Inflammatory macrophage treated with lipopolysaccharide for 1 hour (primary cell): ENCODE measurements at places on chromosomes 13 and 19.

DNA sequence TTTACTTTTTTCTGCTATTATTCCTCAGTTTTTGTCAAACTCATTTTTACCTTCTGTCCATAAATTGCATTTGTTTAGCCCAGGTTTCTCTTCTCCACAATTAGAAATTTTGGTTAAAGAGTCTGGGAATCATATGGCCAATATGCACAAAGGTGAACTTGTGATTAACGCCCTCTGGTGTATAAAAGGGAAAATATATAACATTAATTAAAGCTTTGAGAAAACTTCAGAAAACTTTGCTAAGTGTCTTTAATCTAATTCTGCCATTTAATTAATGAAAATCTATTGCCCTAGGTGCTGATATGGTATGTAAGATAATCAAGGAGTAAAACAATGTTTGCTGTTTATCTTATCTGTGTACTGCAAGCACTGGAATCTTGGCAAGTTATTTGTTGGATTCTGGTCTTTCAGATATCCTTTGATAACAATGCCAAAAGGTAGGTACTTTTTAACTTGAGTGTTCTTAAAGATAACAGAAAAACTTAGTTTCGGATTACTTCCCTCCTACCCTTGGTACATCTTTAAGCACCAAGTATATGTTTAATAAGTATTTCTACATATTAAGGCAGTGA, 402.6 kb downstream of the SUCLA2 start:
- peak; percentile 22 for DNase-seq

DNA sequence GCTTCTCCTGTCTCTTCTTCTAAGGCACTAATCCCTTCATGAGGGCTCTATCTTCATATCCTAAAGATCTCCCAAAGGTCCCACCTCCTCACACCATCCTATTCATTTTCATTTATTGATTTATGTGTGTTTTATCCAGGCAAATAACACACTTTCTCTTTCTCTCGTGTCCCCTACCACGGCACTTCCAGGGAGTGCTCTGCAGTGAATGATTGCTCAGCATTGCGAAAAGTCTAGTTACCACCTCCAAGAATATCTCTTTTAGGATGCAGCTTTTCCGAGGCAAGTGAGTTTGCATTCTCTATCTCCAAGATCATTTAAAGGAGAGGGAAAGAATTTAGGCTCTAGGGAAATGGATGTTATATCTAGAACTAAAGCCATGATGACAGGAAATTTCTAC, 101.7 kb downstream of the MIPEP start:
- no peak for DNase-seq

- peak; percentile 76 for DNase-seq
These were observed 19.4 kb downstream of the BRCA2 start for GRCh38 chr13:32334671-32335070.

DNA sequence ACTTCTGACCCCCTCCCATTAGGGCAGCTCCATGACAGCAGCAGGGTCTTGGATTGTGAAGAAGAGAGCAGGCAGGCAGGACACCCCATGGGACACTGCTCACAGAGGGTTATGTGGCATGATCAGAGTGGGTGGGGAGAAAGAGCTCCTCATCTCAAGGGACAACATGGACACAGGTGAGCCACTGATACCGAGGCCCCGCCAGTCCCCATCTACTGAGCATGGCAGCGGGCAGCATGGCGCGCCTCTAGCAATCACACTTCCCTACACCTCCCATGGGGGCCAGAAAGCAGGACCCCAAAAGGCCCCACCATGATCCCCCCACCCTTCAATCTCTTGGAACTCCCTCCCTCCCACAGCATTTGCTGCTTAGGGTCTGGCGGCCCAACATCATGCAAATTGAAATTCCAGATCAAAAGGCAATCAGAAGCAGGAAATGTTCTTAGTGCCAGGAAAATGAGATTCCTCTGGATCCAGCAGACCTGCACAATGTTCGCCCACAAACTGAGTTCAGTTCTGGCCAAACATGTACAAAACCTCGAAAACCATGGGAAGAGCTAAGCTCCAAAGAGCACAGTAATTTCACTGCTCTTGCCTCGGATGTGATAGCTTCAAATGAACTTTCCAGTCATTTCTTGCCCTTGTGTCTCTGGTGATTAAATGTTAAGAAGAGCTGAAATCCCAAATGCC, 14.8 kb downstream of the DOCK9 start:
- no peak for DNase-seq

DNA sequence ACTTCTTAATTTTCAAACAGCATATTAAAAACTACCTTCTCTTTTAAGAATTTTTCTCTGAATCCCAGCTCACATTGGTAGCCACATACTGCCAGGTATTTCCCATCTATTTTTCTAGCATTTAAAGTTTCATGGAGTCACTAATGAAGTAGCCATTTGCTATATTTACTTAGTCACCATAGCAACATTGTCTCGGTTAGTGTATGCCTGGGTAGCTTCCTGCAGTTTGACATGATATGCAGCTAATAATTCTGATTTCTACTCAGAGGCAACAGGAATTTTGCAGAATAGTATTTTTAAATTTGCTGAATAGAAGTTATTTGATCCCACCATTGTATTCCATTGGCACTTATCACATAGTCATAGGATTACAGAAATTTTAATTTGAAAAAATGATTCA, 30.9 kb upstream of the KCTD4 start:
- no peak for DNase-seq

GRCh38 chr13:109370496-109370895, 415.9 kb downstream of the IRS2 start:
- no peak for DNase-seq

GRCh38 chr13:111034811-111035210, 80.3 kb upstream of the ARHGEF7 start:
- DNase-seq = no peak

DNA sequence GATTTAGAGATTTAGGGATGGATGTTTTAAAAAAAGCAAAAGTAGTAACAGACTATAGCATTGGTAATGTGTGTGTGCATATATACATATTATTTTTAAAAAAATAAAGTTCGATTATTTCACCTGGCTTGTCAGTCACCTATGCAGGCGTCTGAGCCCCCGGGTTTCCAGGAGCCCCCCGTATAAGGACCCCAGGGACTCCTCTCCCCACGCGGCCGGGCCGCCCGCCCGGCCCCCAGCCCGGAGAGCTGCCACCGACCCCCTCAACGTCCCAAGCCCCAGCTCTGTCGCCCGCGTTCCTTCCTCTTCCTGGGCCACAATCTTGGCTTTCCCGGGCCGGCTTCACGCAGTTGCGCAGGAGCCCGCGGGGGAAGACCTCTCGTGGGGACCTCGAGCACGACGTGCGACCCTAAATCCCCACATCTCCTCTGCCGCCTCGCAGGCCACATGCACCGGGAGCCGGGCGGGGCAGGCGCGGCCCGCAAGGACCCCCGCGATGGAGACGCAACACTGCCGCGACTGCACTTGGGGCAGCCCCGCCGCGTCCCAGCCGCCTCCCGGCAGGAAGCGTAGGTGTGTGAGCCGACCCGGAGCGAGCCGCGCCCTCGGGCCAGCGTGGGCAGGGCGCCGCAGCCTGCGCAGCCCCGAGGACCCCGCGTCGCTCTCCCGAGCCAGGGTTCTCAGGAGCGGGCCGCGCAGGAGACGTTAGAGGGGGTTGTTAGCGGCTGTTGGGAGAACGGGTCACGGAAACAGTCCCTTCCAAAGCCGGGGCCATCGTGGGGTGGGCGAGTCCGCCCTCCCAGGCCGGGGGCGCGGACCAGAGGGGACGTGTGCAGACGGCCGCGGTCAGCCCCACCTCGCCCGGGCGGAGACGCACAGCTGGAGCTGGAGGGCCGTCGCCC, 840 bp upstream of the CCNA1 start:
- peak; percentile 63 for DNase-seq

DNA sequence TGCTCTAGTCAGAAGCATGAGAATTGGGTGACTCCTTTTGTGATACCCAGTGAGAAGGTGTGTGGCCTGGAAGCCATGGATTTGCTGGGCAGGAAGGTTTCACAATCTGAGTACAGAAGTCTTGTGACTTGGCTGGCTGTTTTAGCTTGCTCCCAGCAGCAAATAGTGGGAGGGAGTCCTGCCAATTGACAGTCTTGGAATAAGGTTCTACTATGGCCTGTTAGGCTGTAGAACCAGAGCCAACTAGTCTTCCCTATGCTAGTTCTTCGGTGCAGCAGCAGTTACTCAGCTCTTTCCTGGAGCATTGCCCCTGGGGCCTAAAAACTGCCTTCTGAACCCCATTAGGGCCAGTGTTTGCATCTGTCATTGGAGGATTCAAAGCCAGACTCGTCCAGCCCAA, 1935.4 kb upstream of the PCDH20 start:
- DNase-seq = no peak

- DNase-seq = no peak
These were observed 139.4 kb downstream of the HS6ST3 start for GRCh38 chr13:96229356-96229755.

DNA sequence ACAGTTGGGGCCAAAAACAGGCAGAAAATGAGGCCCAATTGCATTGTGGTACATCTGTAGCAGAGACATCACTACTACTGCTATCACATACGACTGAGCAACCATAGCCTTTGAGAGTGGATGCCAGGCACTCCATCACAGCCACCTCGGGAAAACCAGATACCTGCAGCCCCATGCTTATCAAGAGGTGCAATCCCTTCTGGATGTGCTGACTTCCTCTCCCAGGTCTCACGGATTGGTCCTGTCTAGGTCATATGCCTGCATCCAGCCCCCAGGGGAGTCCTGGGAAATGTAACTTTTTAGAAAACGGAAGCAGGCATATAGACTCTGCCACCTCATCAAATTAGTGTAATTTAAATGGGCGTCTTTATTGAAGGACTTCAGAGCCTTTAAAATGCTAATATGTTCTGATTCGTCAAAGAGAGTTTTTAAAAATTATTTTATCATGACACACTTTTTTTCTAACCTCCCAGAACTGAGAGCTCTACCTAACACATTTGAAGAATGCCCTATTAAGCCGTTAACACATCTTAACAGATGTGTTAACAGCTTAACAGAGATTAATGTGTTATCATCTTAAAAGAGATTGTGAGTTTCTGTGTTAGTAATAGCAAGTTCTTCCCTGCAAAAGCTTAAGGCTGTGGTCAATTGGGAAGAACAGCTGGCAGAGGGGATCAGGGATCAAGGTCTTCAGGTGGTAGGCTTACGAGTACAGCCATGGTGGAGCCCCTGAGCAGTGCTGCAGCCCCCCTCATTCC, 63.9 kb downstream of the DLEU7 start:
- DNase-seq = no peak

DNA sequence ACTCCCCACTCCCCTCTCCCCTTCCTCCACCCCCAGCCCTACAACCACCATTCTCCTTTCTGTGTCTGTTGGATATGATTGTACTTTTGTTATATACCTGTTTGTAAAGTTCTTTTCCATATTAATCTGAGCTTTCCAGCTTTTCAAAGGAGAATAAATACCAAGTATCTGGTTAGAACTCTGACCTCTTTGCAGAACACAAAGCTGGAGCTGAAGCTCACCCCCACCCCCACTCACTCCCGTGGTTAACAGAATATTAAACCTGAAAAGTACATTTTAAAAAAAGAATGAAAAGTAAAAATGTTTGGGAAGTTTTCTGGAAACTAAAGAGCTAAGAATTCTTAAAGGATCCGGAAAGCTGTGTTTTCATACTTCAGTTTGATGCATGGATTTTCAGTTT, 155.2 kb upstream of the RNF113B start:
- DNase-seq = no peak
